ENCODE measurements at places on chromosomes 7 and 10.
A peak's percentile ranks its signal among the peaks of the same experiment; 100 is the strongest.

- no peak for DNase-seq
Measured at GRCh38 chr7:155333346-155334234, 35.9 kb downstream of the INSIG1 start.

DNA sequence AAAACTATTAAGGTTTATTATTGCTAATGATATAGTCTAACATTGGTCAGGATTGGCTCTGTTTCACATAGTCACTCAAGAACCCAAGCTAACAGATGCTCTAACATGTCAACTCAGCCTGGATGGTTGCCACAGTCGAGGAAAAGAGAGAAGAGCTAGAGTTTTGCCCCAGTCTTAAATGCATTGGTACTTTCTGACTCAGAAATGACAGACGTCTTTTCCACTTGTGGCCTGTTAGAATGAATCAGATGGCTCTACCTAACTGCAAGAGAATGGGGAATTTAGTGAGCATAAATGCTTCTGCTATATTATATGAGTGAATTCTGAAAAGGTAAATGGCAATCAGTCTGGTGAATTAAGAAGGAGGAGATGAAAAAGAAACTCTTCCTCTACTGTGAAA is 13.9 kb downstream of the HECTD2 start:
- DNase-seq: peak; percentile 62

GRCh38 chr7:138248609-138249008 is 172.3 kb downstream of the AKR1D1 start:
- DNase-seq: no peak

- DNase-seq: no peak
Measured at GRCh38 chr7:43600056-43600455, 17.1 kb downstream of the STK17A start.

DNA sequence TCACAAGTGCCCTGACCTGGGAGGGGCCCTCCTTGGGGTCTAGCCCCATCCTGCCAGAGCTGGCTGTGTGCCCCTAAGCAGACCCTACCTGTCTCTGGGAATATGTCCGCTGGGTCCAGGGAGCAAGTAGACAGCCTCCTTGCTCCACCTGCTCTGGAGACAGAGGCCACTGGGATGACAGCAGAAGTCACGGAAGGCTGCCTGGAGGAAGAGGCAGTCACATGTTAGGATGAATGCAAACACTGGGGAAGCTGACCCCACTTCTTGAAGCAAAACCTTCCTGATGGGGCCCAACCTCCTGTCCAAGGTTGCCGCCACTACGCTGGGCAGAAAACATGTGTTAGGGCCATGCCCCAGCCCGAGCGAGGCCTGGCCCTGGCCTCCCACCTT is 11.7 kb upstream of the LFNG start:
- no peak for DNase-seq

- DNase-seq: no peak
Measured at GRCh38 chr10:10630782-10631181, 386.9 kb upstream of the CELF2 start.

Measured in fibroblast of skin of right biceps (primary cell).